ENCODE measurements at places on chromosomes 6 and 20.

- no peak for DNase-seq
These were observed 12.0 kb upstream of the SLC22A3 start for GRCh38 chr6:160336200-160336599.

- no peak for DNase-seq
These were observed 43.3 kb downstream of the SLC2A10 start for GRCh38 chr20:46752728-46753127.

- no peak for DNase-seq
These were observed 4.5 kb upstream of the AP5S1 start for GRCh38 chr20:3815703-3816315.

DNA sequence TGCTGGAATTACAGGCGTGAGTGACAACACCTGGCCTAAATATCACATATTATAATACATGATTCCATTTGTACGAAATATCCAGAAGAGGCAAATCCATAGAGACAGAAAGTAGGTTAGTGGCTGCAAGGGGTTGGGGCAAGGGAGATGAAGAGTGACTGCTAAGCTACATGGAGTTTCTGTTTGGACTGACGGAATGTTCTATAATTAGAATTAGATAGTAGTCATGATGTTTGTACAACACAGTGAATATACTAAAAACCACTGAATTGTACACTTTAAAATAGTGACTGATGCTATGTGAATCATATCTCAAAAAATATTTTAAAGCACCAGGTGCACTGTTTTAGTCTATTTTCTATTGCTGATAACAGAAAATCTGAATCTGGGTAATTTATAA, 3.7 kb upstream of the HEBP2 start:
- DNase-seq: no peak

DNA sequence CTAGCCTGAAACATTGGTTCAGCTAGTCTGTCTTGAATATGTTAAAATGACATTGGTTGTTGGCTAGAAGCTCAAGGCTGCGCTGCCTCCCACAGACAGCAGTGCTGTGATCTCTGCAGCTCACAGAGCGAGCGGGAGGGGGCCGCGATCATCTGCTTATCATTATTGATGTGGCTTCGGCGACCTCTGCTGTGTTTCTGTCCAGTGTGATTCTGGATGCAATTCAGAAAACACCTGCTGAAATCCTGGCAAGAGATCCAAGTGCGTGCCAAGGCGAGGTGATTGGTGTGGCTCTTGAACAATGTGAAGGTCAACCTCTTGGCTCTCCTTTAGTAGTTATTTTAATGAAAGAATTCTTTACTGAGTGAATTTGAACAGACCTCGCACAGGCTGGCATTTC, 142.3 kb upstream of the SASH1 start:
- no peak for DNase-seq

GRCh38 chr6:55675941-55676340, 96.9 kb upstream of the HMGCLL1 start:
- DNase-seq: no peak

DNA sequence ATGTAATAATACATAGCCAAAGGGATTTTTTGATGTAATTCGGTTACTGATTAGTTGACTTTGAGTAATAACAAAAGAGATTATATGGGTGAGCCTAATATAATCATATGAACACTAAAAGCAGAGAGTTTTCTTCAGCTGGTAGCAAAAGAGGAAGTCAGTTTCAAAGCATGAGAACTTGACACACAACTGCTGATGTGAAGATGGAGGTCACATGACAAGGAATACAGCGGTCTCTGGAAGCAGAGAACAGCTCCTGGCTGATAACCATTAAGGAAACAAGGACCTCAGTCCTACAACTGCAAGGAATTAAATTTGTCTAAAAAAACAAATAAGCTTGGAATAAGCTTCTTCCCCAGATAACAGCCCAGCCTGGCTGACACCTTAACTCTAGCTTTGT, 154.5 kb upstream of the PRND start:
- DNase-seq: no peak

DNA sequence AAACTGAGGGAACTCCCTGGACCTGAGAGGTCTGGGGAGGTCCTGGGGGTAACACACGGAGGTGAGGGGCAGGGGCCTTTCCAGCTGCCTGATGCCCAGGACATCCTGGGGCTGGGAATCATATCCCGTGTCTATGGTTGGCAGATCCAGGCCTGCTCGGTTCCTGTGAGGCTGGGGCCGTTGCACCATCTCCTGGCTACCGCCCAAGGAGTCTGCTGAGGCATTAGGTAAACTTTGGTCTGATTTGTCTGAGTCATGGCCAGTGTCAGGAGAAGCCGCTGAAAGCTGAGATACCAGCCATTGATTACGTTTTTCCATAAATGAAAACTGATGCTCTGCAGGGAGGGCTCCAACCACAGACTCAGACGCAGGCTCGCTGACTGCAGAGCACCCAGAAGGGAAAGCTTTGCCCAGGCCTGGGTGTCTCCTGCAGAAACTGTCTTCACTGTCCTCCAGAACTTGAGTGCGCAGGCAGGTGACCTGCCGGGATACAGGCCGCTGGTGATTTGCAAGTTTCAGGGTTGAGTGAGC, 14.2 kb downstream of the TRAF3IP2 start:
- DNase-seq: no peak

DNA sequence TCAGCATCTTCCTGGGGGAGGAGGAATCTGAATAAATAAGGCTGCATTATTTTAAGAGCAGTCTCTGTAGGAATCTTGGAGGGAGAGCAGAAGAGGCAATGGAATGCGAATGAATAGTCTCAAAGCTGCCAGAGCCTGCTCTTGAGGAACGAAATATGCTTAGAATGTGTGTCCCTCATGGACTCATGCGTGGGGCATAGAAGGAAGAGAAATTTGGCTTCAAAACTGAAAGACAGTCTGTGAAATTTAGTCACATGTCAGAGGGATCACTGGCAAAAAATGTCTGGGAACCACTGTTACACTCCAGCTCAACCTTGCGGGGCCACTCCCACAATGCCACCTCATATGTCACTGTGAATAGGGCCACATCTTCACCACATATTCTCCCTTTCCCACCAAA, 95.5 kb downstream of the GJA10 start:
- DNase-seq: no peak

DNA sequence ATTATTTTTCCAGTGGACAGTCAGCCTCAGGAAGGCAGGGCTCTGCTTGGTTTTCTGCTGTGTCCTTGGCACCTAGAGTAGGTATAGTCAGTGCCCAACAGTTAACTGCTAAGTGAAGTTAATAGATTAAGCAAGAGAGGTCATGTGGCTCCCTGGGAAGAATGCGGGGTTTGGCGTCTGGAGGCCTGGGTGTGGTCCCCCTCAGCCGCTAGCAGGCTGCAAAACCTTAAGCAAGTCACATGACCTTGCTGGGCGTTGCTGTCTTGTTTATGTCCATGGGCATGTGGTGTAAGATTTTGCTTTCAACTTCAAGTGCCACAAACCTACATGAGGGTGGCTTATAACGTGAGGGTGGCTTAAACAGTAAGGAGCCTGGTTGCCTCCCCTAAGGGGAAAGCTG, 75.5 kb upstream of the SCP2D1 start:
- no peak for DNase-seq

GRCh38 chr6:5082487-5083306, 2.4 kb upstream of the PPP1R3G start:
- no peak for DNase-seq

- DNase-seq: no peak
These were observed 121.3 kb downstream of the JPH2 start for GRCh38 chr20:44065401-44066340.

DNA sequence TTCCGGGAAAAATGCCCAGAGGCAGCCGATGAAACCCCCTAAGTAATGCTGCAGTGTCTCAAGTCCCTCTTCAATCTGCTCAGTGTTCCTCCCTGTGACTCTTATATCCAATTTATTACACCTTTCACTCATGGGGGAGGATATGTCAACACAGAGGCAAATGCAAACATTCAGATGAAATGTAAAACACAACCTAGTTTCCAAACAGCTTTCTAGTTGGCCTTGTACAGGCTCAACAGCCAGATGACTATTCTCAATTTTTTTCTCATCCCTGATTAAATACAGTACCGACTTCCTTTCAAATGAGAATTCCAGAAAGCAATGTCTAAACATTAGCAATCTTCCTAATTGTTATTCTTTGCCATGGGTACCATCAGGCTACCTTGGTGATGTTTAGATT, 65.0 kb downstream of the BLOC1S5 start:
- no peak for DNase-seq

- no peak for DNase-seq
These were observed 449.4 kb upstream of the CHD6 start for GRCh38 chr20:42067596-42067995.

- no peak for DNase-seq
These were observed 14.5 kb downstream of the THBS2 start for GRCh38 chr6:169239181-169239580.

GRCh38 chr20:62860924-62861691, 514 bp downstream of the TCFL5 start:
- no peak for DNase-seq

- DNase-seq: no peak
These were observed 232.9 kb downstream of the EPM2A start for GRCh38 chr6:145502416-145502815.

DNA sequence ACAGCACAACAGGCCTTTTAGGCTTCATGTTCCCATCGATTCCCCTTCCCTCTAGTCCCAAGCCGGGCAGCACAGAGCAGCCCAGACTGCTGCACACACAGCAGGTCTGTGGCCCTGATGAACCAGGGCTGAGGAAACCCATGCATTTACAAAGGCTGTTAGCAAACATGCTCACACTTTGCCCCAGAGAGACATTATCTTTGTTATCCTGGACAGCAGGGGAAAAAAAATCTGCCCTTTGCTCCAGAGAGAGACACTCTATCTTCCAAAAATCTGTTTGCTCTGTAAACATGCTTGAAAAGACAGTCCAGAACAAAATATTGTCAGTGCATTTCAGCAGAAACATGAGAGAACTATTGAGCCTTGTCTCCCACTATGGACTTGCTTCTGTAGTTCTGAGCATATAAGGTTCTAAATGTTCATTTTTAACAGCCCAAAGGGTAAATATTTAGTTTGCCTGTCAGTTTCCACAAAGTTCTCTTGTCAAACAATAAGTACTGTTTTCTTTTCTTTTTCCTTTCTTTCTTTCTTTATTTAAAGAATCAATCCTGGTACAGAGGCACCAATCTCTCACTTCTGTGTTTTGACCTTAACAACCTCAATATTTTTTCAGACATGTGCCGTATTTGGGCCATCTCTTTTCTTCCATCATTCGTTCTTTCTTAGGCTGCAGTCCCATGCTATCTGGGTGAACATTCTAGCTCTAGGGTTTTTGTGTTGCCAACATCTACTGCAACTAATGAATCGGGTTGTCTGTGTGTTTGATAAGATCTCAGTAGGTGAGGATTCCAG, 468.0 kb downstream of the EPM2A start:
- no peak for DNase-seq

DNA sequence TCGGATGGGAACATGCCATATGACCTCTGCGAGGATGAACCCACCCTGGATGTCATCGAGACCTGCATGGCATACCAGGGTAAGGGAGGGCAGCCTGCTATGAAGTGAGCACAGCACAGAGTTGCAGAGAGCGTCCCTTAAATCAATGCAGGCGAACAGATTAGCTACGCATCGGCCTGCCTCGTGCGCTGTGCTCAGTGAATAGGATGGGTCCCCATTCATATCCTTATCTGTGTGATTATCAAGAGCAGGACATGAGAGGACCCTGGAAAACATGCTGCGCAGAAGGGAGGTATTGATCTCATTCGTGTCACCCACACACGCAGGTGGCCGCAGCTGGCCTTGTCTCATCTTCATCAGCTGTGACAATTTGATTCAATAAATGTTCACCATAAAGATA, 25.6 kb upstream of the FAM83D start:
- DNase-seq: no peak
